Stimulated activated CD4-positive, alpha-beta T cell treated with anti-CD3 and anti-CD28 coated beads, Interleukin-1b, Interleukin-23, amount 100 ng/mL, for 1 hour (primary cell): ENCODE measurements at places on chromosomes 6 and 20.

DNA sequence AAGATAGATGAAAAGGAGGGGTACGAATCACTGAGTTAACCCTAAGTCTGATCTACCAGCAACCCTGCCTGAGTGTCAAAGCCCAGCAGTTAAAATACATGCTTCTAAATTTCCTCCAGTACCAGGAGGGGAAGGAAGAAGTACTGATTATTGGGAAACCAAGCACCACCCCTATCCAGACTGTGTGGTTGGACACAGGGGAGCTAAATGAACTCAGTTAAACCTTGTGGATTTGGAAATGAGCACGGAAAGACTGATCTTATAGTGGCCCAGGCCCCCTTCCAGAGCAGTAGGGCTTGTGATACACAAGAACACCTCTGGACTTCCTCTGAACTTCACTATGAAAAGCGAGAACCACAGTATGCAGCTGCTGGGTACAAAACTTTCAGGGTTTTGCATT, 585.6 kb downstream of the MAFB start:
- no peak for DNase-seq

- DNase-seq = no peak
Measured at GRCh38 chr6:15359335-15359862, 113.5 kb downstream of the JARID2 start.

GRCh38 chr20:33910056-33910455, 83.7 kb upstream of the RALY start:
- no peak for DNase-seq

- no peak for DNase-seq
Measured at GRCh38 chr6:107116328-107116892, 1.1 kb upstream of the BEND3 start.

- DNase-seq = no peak
Measured at GRCh38 chr20:11186301-11187008, 512.7 kb upstream of the JAG1 start.

DNA sequence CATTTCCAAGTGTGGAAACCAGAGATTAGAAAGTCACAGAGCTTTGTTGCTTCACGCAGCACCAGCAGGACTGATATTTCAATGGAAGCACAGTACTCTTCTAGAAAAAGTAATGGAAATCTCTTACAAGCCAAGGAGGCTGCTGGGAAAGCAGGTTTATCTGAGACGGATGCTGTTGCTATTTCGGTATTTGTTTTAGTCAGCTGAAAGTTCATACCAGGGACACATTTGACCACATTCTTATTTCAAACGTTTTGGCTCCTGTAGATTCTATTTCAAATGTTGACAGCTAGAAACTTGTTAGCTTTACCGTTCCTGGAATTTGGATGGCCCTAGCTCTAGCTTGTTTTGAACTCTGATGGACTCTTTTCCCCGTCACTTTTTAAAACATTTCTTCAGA, 3.7 kb upstream of the TMEM242 start:
- DNase-seq = no peak

GRCh38 chr20:55567826-55568225, 437.5 kb downstream of the CBLN4 start:
- DNase-seq = no peak

- no peak for DNase-seq
Measured at GRCh38 chr6:73579851-73580246, 59.0 kb upstream of the EEF1A1 start.

DNA sequence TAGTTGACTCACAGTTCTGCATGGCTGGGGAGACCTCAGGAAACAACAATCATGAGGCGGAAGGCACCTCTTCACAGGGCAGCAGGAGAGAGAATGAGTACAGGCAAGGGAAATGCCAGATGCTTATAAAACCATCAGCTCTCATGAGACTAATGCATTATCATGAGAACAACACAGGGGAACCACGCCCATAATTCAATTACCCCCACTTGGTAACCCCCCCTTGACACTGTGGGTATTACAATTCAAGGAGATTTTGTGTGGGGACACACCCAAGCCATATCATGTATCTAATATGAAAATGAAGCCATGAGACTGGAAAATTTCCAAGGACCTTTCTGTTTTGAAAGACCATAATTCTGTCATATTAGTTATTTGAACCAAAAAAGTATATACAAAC, 342.4 kb upstream of the PLCB4 start:
- no peak for DNase-seq

GRCh38 chr6:150413781-150414281, 45.0 kb downstream of the IYD start:
- DNase-seq = no peak

- DNase-seq = no peak
Measured at GRCh38 chr6:5506149-5506548, 244.8 kb downstream of the FARS2 start.

DNA sequence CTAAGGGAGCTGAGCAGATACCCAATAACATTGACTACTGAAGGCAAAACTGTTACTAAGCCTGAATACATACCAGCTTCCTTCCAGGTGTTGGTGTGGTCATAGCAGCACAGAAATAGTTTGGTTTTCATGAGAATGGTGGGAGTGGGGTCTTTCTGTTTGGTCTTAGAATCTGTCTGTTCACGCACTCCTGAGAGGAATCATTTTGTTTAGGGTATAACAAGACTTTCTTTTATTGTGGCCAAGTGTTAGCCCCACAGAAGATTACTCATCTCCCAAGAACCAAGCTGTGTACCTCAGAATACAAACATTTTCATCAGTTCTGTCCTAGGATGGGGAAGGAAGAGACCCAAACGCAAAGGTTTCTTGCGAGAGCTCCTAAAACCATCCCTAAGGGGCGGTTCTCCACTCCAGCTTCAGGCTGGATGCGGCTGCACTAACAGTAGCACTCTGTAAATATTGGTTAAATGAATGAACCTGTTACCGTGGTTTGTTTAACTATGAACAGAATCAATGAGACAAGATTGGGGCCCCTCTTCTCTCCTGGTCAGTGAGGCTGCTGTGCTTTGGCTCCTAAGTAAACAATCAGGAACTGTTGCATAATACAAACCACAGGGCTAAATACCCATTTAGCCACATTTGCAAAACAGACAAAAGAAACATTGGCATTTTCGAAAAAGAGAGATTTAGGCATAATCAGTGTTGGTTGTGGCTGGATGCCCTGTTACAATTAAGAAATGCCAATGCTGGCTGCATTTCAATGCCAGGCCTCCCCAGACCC, 44.9 kb downstream of the SNAP25 start:
- DNase-seq = no peak

GRCh38 chr6:37665304-37665703, 32.4 kb downstream of the MDGA1 start:
- no peak for DNase-seq

DNA sequence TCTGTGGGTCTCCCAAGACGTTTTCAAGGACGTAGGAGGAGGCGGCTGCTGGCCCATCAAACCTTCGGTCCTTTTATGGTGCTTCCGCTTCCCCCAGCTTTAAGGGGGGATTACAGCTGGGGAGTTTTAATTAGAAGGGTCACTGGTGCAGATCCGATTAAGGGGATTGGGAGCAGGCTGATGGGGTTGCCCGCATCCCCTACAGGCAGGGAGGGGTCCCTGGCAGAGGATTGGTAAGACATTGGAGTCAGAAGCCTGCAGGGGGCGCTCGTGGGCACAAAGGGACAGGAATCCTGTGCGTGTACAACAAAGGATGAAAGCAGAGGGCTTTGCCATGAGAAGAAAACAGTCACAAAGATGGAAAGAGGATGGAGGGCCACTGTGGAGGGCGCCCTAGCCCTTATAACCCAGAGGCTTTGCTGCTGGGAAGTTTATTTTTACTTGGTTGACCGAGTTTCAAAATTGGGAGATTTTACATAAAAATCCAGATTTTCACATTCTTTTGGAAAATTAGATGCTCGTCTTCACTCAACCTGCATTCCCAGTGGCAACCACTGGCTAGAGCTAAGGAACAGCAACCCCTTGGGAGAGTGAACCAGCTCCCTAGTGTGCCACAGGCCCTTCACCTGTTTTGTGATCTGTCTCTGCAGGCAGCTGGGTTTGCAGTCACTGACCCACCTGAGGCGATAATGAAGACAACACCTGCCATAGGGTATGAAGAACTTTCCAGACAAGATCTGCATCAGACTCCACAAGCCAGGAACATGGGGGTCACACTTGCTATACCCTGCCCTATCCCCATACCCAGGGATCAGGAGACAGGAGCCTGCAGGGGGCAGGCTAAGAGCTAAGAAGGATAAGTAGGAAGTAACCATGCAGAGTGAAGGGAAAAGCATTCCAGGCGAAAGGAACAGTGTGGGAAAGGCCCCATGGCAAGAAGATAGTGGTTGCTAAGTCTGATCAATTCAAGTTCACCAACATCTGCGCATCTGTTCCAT, 97.7 kb downstream of the KCNB1 start:
- DNase-seq = no peak

- no peak for DNase-seq
Measured at GRCh38 chr6:109303164-109303563, 79.1 kb downstream of the CD164 start.

GRCh38 chr6:154950979-154951344, 44.2 kb upstream of the TIAM2 start:
- DNase-seq = no peak

DNA sequence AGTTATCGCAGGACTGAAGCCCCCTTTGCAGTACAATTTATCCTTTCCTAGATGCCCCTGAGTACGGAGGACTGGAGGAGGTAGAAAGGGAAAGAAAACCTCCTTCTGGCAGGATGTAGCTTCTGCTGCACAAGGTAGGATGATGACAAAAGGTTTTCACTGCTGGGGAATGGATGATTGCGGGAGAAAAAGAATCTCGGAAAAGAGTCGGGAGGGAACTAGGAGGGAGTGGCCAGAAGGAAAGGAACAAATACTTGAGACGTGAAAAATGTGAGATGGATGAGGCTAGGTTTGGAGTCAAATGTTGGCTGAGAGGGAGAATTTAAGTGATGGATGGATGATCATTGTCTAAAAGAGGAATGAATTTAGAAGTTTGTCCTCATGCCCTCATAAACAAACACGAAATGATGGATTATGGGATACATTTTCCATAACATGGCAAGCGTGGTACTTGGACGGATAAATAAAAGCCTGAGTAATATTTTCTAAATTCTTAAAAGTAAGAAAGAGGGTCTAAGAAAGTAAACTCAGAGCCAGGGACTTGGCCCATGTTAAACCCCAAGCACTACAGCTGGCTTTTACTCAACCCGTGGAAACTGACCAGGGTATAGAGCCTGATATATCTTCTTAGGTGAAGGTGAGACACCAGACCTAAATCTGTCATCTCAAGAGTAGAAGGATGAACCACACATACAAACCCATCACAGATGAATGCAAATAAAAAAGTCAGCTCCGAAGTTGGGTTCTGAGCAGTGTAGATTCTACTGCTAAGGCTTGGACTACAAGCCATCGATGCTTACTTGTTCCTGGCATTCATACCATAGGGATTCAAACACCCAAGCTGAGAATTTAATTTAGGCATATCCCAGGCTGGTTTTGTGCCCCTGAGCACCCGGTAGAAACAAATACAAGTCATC, 72.4 kb downstream of the HFE start:
- no peak for DNase-seq

DNA sequence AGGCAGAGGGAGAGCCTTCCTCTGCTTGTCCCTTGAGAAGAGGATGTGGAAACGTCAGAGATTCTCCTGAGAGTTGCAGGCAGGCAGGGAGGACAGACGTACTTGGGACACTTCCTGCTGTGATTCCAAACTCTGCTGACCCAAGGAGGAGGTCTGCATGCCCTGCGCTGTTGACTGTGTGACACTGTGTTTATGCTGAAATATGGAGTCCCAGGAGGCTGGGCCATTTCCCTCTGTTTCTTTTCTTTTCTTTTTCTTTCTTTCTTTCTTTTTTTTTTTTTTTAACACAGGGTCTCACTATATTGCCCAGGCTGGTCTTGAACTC, 63.5 kb upstream of the BHLHE23 start:
- DNase-seq = no peak

GRCh38 chr20:40949346-40949745, 79.3 kb upstream of the TOP1 start:
- DNase-seq = no peak

- DNase-seq = no peak
Measured at GRCh38 chr20:59772931-59773913, 160.2 kb downstream of the SYCP2 start.

- DNase-seq = no peak
Measured at GRCh38 chr6:136582711-136583471, 32.7 kb upstream of the MAP7 start.

DNA sequence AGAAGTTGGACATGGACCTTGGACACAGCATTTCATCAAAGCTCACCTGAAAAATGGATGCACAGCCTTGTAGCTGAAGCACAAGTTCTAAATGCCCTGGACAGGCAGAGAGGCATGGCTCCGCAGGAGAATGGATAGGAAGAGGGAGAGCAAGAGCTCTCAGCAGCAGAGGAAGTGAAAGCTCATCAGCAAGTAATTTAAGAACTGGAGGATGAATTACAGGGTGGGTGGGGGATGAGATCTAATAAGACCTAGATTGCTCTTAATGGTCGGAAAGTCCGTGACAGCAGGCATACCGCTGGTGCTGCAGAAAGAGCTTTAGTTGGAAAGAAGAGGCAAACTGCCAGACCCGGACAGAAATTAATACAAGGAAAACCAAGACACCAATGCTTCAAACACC, 37.3 kb upstream of the SAYSD1 start:
- no peak for DNase-seq

DNA sequence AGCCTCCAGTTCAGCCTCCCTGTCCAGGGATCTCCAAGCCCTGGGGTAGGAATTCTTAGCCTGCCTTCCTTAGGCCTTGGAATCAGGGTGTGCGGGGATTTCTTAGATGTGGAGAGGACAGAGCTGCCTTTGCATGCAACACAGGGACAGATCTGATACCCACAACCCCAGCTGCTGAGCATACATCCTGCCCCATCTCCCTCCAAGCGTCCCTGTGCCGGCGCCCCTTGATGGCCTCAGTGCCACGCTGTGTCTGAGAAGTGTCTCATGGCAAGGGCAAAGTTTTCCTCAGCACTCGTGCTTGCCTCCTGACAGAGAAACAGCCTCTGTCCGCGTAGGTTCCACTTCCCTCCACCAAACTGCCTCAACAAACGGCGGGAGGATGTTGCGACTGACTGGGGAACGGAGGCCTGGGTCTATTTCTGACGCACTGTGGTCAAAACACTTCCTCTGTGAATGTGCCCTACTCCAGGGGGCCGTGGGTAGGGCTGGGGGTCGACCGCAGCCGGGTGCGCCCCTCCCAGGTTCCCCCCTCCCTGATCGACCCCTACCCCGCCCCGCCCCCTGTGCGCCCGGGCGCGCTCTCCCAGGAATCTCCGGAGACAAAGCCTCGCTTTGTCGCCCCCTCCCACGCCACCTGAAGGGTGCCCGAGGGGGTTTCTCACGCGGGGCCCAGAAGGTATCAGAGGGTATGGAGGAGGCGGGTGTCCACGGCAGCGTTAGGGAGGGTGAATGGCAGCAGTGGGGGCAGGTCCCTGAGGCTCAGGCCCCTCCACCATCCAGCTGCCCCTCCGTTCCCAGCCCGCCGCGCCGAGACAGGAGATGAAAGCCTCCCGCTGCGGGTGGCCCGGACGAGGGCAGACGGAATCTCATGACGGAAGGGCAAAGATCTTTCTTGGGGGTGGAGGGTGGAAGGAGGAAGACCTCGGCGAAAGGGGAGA, 806 bp downstream of the MICAL1 start:
- no peak for DNase-seq

DNA sequence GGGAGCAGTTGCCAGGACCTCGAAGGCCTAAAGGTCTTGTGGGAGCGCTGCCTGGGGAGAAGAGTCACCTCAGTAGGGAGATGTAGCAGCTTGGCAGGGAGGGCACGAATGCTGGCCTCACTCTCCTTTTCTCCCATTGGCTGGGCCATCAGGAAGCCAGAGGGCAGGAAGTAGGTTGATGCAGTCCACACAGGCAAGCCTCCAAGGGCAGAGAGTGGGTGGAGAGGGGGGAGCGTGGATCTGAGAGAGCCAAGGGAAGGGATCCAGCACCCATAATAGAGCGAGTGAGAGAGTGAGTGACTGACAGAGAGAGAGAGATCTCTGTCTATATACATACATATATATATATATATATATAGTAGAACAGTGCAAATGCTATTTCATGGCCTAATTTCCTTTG, 215.3 kb upstream of the LRFN2 start:
- no peak for DNase-seq
